ENCODE measurements at places on chromosomes 13 and 19.

- no peak for DNase-seq
These were observed 1784.1 kb downstream of the SLITRK5 start for GRCh38 chr13:89455225-89455624.

GRCh38 chr19:18156841-18157464 is 4.0 kb downstream of the PIK3R2 start:
- DNase-seq, result peak; percentile 80

GRCh38 chr19:45171211-45171623 is 6.8 kb downstream of the TRAPPC6A start:
- no peak for DNase-seq

DNA sequence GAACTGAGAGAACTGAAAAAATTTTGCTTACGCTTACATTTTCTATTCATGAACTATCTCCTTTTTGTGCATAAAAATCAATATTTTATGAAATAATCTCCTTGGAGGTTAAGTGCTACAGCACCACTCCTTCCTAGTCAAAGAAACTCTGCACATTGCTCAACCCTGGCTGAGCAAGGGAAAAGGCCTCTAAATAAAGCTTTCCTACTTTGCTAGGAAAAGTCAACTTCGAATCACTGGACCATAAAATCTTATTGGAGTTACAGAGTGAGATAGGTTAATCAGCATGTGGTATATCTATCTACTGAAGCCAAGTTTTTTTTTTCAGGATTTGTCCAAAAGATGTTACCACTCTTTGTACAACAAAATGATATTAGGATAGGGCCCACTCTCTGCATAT is 57.5 kb upstream of the HMGB1 start:
- no peak for DNase-seq

- no peak for DNase-seq
These were observed 1654.4 kb upstream of the SPRY2 start for GRCh38 chr13:81995316-81995715.

DNA sequence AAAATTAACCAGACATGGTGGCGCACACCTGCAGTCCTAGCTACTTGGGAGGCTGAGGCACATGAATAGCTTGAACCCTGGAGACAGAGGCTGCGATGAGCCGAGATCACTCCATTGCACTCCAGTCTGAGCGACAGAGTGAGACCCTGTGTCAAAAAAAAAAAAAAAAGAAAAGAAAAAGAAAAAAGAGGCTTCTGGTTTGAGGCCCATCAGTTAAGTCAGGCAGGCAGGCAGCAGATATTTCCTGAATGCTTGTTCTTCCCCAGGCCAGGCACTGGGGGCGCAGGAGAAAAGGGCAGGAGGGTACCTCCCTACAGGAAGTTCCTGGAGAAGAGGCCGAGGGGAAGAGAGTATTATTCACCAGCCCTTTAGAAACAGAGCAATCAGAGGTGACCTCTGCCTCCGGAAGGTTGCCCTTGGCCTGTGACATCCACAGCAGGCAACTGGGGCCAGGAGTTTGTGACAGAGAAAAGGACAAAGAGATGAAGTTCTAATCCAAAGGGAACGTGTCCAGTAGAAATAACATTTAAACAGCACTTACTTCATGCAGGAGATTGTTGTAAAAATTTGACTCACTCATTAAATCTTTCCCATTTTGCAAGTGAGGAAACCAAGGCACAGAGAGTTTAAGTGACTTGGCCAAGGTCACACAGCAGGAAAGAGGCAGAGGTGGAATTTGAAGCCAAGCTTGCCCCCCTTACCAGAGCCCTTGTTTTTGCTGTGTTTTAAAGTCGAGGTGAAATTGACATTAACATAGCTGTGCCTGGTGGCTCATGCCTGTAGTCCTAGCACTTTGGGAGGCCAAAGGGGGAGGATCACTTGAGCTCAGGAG is 4.3 kb upstream of the RLN3 start:
- DNase-seq, result no peak

GRCh38 chr13:103289681-103290080 is 223.5 kb upstream of the SLC10A2 start:
- DNase-seq, result no peak

- DNase-seq, result no peak
These were observed 9.8 kb upstream of the SLC44A2 start for GRCh38 chr19:10615429-10616023.

DNA sequence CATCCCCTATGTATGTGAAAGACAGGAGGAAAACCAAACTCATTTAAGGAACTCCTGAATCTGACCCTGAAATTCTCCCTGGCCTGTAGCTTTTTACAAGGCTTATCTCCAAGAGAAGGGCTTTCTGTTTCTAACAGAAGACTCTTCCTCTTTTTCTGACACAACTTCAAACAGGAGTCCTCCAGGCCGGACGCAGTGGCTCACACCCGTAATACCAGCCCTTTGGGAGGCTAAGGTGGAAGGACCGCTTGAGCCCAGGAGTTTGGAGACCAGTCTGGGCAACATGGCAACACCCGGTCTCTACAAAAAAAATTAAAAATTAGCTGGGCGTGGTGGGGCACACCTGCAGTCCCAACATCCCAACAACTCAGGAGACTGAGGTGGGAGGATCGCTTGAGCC is 41.9 kb downstream of the CARS2 start:
- no peak for DNase-seq

- no peak for DNase-seq
These were observed 216 bp downstream of the SH2D3A start for GRCh38 chr19:6767081-6767356.

GRCh38 chr19:45455707-45456499 is 11.9 kb upstream of the FOSB start:
- no peak for DNase-seq

- no peak for DNase-seq
These were observed 7.1 kb downstream of the UBE2S start for GRCh38 chr19:55400281-55401087.

- DNase-seq, result peak; percentile 55
These were observed 211.1 kb downstream of the TEX29 start for GRCh38 chr13:111531505-111531904.

- peak; percentile 7 for DNase-seq
These were observed 4.6 kb upstream of the DNM2 start for GRCh38 chr19:10713317-10713716.

GRCh38 chr19:49327878-49328544 is 3.0 kb upstream of the SLC6A16 start:
- DNase-seq, result no peak

DNA sequence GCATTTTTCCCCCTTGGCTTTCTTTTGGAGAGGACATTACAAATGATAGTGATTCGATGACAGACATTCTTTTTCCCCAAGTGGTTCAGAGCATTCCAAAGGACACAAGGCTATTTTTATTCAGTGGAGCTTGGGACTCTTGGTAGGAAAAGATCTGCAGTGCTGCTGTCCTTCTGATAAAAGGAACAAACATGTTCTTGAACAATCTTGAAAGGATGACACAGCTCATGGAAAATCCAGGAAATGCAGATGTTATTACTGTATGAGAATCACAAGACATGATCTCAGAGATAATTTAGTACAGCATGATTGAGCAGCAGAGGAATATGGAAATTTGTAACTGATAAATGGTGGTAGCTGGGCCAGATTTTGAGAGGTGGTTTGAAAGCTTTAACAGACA is 96.2 kb upstream of the RFC3 start:
- no peak for DNase-seq

GRCh38 chr19:33273881-33274662 is 28.3 kb downstream of the CEBPA start:
- DNase-seq, result no peak

GRCh38 chr13:107216046-107216755 is 648.3 kb upstream of the ARGLU1 start:
- DNase-seq, result no peak

- DNase-seq, result no peak
These were observed 14.8 kb downstream of the AXL start for GRCh38 chr19:41233748-41234240.

DNA sequence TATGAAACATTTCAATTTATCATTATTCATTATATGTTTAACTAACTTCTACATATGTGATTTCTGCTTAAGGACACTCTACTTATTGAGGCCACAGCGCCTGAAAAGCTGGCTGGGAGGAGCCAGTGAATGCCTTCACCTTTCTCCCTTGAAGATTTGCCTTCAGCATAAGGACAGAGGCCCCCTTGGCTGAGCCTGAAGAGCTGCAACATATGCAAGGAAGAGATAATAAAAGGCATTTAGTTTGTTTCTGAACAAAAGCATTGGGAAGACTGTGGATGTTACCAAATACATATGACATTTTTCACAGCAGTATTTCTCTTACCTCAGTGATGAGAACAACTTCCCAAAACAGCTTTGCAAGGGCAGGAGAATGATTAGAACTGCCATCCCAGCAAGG is 92.1 kb downstream of the ABCC4 start:
- DNase-seq, result no peak

DNA sequence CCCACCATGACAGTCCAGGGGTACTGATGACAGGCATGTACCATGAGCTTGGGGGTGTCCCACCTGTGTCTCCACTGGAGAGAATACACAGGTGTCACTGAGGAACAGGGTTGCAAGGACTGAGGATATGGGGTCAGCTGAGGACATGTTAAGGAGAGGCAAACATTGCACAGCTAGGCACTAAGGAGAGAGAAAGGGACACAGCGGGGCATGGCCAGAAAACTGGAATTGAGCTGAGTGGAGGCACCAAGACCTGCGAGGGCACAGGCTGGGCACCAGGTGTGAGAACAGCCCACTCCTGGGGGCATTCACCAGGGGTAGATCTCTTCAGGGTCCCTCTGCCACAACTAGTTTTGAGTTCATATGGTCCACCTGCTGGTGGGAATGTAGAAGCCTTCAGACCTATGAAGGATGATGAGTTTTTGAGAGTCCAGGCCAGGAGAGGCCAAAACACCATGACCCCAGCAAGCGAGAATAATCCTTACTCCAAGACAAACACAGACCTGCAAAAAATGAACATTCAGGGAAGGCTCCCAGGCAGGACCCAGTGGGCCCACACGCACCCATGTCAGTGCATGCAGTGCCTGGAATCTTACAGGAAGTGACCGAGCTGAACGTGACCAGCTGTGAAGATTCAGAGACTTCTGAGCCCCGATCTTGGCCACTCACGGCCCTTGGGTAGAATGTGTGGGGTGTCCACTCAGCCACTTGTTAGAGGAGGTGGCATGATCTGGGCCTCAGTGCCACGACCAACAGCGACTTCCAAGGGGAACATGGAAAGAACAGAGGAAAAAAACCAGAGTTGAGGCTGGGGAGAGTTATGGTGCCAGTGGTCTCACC is 1.4 kb upstream of the ZNF584 start:
- no peak for DNase-seq

DNA sequence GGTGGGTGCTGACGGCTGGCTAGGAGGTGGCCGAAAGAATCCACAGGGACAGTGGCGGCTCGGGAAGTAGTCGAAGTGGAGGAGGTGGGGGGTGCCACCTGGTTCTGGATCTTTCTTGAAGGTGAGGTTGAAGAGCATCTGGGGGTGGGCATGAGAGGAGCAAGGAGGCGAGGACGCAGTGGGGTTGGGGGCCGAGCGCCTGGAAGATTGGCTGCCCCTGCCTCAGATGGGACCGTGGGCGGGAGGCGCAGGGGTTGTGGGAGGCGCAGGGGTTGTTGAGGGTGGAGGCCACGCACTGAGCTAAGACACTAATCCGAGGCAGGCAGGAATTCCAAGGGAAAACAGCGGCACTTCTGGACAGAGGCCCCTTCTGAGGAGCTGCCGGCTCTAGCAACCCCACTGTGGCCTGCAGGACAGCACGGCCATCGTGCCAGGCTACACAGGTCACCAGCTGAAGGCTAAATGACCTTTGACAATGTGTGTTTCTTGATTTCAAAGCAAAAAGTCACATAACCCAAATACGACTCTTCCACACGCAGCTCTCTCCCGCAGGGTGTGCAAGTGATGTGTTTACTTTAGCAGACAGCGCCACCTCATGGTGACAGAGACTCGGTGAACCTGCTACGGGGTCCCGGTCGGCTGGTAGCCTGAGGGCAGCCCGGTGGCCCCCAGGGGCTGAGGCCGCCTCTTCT is 44.1 kb upstream of the RANBP3 start:
- peak; percentile 2 for DNase-seq

DNA sequence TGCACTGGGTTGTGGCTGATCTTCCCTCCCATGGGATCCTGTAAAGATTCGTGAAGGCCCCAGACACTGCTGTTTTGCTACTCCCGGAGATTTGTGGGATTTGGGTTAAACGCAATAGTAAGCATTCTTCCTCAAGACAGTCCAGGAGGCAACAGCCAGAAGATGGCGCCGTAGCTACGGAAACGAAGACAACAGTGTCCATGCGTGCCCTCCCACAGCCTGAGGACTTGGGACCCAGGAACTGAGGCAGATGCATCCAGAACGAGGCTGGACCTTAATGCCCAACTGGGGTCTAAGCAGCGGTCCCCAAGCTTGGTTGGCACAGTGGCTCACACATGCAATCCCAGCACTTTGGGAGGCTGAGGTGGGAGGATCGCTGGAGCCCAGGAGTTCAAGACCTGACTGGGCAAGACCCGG is 57.6 kb upstream of the ZNF507 start:
- no peak for DNase-seq
